ENCODE measurements at places on chromosomes 5 and 9. TPM values are rescaled to one million over a fixed set of nuclear protein-coding genes. Genes with fewer than 3 reads are reported as not detected.
A peak's percentile ranks its signal among the peaks of the same experiment; 100 is the strongest.

Gene POU5F2
- 6.5 TPM for total RNA-seq

Gene RUSC2
- 32.3 TPM for total RNA-seq

DNA sequence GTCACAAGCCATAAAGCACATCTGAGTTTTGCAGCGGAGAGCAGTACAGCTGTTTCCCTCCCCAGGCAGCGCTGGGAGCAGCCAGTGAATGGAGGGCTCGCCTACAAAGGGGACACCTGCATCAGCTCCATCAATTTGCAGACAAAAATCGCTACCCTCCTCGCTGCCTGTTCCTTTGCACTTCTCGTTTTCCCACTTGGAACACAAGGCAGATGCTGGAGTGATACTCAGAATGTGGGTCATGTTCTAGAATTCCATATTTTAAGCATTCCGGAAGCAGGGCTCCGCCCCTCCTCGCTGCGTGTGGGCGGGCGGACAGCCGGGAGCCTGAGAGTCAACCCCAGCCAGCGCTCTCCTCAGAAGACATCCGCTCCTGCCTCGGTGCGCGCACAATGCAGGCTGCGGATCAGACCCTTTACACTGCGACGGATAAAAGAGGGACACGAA, 92.1 kb downstream of the LMNB1 start:
- peak; percentile 46 for DNase-seq

Gene PCDHGC5
- 5.4 TPM for total RNA-seq

DNA sequence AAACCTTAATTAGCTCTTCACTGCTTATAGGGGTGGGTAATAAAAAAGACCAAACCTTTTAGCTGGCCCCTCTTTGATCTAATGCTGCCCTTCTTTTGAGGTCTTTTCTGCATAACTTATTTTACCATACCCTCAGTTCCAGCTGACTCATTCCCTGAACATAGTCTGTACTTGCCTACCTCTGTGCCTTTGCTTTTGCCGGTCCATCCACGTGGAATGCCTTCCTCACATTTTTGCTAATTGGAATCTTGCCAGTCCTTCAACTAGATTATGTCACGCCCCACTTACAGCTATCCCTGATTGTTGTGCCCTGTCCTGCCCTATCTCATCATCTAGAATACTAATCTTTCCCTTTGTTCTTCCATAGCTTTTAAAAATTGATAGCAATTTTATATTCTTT, 44.2 kb downstream of the FAF2 start:
- DNase-seq, result no peak

GRCh38 chr5:80662108-80662507, 7.3 kb upstream of the DHFR start:
- DNase-seq, result no peak

GRCh38 chr9:107742531-107743309, 253.2 kb upstream of the KLF4 start:
- DNase-seq, result no peak

Gene FST
- total RNA-seq, result 8.7 TPM

DNA sequence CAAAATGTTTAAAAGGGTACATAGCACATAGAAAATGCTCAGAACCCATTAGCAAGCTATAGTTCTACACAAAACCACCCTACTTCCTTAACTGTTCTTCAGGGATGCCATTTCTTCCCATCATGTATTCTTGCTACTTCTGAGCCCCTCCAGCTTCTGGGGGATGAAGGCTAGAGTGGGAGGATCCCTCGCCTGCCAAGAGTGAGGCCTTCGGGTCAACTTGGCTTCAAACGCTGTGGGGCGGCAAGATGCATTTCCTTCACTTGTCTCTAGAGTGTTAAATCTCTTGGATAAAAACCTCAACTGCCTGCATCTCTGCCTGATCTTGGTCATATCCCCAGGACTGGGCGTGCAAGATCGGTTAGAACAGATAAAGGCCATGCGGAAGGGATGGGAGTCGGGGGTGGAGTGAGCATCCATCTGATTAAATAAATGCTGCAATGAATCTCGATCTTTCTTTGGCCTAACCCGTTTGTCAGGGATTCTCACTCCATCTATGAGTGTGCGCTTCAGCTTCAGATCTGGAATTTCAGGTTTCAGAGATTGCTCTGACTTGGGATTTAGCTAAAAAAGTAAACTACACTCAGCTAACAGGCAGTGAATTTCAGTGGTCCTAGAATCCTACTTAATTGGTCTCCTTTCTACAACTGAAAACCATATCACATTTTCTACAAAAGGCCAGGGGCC, 118.0 kb upstream of the PANK3 start:
- no peak for DNase-seq

DNA sequence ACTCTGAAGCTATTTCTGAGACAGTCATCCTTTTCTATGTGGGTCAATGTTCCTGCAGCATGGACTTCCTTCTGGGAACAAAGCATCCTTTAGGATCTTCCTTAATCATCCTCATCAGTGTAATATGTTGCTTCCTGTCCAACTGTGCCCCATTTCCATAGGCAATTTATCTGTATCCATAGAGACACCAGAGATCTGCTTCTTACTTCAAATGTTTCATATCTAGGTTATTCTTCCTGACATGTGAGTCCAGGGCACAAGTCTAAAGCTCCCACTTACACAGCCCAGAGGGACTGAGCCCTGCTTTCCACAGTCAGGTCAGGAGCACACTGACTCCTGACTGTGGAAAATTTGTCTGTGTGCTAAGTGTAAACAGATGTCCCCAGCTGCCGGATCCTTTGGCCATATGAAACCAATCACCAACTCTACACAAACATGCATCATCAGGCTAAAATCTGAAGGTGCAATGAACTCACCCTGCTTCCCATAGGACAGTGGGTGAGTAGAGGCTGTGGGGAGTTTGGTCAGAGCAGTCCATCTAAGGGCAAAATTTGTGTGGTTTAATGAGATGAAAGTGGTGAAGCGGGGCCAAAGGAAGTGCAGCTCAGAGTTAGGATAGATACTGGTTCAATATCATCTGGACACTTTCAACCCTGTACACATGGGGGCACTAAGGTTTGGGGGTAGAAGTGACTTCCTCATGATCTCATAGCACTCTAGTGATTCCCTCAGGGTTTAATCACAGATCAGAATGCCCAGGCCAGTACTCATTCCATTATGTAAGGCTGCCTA, 85.2 kb upstream of the TNC start:
- DNase-seq, result no peak

GRCh38 chr5:110106750-110107149, 417.0 kb downstream of the MAN2A1 start:
- DNase-seq, result no peak

GRCh38 chr5:78327761-78328510, 32.5 kb upstream of the SCAMP1 start:
- DNase-seq, result no peak

DNA sequence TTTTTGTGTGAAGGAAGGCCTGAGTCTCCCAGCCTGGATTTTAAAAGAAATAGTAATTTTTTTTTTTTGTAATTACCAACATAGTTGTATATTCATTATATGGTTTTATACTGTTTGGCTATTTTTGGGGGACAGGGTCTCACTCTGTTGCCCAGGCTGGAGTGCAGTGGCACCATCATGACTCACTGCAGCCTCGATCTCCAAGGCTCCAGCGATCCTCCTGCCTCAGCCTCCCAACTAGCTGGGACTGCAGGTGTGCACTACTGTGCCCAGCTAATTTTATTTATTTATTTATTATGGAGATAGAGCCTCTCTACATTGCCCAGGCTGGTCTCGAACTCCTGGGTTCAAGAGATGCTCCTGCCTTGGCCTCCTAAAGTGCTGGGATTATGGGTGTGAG, 5.1 kb downstream of the LRRC8A start:
- DNase-seq, result no peak

Gene TAF11L10
- not detected for total RNA-seq

All from testis (tissue), 5 donors.